LHCN-M2 (cell line): ENCODE measurements at places on chromosomes 12 and 14.

GRCh38 chr12:45688183-45688582, 41.3 kb upstream of the ARID2 start:
- no peak for DNase-seq

DNA sequence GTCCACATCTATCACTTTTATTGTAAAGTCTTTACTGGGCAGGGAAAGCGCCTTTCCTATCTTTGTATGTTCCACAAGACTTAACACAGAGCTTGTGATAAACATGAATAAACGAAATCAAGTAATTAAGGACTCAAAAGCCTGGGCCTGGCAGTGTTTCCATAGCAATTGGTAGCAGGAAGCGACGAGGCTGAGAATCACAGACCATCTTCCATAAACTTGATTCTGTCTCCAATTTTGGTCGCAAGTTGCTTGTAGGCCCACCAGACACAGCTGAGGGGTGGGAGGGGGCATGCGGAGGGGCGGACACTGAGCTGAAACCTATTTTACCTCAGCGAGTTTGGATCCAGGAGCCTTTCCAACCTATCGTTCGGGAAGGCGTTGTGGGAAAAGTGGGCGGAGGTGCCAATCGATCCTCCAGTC, 302 bp downstream of the CCDC38 start:
- DNase-seq = no peak

DNA sequence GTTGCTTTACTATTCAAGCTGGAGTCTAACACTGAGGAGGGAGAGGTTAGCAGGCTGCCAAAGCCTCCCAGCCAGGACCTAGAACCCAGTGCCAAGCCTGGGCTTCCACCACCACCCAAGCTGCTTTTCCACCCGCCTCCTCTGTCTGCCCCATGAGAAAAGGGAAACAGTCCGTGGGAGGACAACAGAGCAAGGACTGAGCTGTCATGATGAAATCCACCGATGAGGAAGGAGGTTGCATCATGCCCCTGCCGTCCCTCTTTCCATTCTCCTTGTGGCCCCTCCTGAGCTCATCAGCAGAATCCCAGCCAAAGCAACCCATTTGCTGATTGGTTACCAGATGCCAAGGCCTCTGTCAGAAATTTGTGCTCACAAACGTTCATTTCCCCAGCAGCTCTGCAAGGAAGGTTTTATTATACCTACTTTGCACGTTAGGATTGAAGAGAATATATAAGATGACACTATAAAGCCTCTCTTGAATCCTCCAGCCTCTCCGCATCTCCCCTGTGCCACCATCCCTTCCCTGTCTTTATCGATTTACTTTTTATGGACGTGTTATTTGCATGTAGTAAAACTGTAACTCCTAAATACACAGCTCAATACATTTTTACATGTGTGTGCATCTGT, 6.3 kb upstream of the SERPINA1 start:
- DNase-seq = no peak

DNA sequence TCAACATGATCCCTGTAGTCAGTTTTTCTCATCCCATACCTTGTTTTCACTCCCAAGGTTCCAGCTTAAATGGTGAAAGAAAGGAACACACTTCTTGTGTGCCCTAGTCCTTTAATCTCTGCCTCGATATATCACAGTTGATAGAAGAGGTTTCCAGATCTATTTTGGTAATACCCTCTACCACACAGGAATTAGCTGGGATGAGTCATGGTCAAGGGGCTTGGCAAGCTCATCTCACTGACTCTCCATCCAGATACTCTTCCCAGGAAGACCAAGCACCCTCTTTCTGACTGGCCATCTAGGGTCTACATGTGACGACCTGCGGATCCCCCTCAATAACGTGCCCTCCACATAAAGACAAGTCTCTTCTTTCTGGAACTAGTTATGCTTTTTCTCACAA, 277.9 kb downstream of the ITPR2 start:
- DNase-seq = peak; percentile 6

DNA sequence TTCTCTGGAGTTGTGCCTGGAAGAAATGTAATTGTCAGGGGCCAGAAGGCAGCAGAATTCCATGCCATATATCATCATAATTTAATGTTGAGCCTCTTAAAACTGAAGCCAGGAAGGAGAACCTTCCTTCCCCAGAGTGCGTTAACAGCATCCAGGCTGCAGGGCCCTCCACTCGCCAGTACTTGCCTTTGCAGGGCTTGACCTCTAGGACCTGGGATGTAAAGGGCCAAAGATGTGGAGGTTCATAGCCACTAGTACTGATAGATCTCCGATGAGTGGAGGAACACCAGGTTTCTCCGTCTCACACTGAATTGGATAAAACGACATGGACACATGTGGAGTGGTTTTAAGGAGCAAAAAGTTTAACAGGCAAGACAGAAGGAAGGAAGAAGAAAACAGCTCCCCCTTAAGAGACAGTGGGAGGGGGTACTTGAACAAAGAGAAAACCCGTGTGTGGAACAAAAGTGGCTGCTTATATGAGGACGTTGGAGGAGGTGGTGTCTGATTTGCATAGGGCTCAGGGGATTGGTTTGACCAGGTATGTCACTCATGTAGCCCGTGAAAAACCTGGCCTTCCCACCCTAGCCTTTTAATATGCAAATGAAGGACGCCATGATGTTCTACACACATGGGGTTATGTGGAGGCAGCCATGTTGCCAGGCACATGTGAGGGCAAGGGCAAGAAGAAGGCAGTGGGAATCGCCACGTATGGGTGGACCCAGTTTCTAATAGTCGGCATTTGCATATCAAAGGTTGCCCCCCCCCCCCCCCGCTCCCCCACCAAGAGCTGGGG, 38.8 kb upstream of the WSCD2 start:
- no peak for DNase-seq
